Stimulated activated CD4-positive, alpha-beta T cell treated with anti-CD3 and anti-CD28 coated beads, Interleukin-4, amount 100 ng/mL, for 48 hours (primary cell): ENCODE measurements at places on chromosomes 7 and 10.

GRCh38 chr7:107652642-107653041 is 8.0 kb upstream of the SLC26A4 start:
- DNase-seq: no peak

GRCh38 chr10:13225601-13226000 is 8.6 kb downstream of the UCMA start:
- no peak for DNase-seq

DNA sequence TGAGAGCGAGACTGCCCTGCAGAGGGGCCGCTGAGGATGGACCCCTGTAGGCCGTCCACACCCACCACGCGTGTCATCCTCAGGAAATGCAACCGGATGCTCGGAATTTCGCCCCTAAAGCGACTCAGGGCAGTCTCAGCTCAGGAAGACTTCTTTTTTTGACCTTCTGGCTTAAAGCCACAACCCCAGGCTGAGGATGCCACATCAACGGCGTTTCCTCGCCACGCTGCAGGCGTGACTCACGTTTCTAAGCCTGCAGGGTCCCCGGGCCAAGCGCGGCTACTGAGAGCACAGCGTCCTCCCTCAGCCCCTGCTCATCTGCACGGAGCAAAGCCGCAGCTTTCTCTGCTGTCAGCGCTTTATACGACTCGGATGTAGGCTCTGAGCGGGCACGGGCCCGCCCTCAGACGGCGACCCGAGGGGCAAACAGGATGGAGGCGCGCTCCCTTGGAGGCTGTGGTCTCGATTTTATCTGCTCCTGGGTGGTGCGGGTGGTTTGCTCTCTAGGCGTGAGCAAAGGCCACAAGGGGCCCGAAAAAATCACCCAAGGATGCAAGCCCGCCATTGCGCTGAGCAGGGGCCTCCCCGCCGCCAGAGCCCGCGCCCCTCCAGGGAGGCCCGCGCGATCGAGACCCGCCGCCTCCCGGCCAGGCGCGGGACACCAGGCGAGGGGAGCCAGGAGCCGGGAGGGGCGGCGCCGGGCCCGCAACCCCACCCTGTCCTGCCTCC is 726 bp upstream of the INSIG1 start:
- peak; percentile 70 for DNase-seq

- no peak for DNase-seq
These were observed 288.9 kb downstream of the BBS9 start for GRCh38 chr7:33418251-33418701.

GRCh38 chr10:117165538-117166417 is 27.7 kb upstream of the VAX1 start:
- DNase-seq: no peak

GRCh38 chr7:106345421-106346166 is 60.8 kb upstream of the NAMPT start:
- peak; percentile 45 for DNase-seq
